Mesenchymal stem cell (in vitro differentiated cells and primary cell): ENCODE measurements at places on chromosomes 5 and 9.

- DNase-seq = peak; percentile 2
Measured at GRCh38 chr9:76904661-76905457, 1.1 kb downstream of the PRUNE2 start.

DNA sequence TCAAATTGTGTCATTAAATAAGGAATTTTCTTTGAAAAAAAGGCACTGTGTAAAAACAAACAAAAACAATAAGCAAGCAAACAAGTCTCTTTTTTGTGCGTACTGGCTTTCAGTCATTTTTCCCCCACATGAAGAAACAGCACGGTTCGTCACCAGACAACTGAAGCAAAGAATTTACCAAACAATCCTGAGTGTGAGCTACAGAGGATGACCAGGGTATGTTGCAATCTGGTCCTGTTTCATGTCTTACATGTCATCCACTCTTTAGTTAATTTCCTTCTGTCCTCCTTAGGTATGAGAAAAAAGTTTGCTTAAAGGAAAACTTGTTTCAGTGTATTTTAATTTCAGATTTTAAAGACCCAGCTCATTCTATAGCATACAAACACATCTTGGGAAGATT, 1080.7 kb upstream of the NUDT12 start:
- DNase-seq = peak; percentile 94

GRCh38 chr5:75651575-75652238, 40.5 kb downstream of the ANKDD1B start:
- no peak for DNase-seq

GRCh38 chr9:10366171-10366779, 246.5 kb downstream of the PTPRD start:
- peak; percentile 55 for DNase-seq
